ENCODE measurements at places on chromosomes 16 and 17. TPM values are rescaled to one million over a fixed set of nuclear protein-coding genes. Genes with fewer than 3 reads are reported as not detected.

GRCh38 chr17:81380131-81380530, 15.1 kb upstream of the BAHCC1 start:
- no peak for DNase-seq

- no peak for DNase-seq
Measured at GRCh38 chr17:40895106-40895730, 10.2 kb upstream of the KRT20 start.

DNA sequence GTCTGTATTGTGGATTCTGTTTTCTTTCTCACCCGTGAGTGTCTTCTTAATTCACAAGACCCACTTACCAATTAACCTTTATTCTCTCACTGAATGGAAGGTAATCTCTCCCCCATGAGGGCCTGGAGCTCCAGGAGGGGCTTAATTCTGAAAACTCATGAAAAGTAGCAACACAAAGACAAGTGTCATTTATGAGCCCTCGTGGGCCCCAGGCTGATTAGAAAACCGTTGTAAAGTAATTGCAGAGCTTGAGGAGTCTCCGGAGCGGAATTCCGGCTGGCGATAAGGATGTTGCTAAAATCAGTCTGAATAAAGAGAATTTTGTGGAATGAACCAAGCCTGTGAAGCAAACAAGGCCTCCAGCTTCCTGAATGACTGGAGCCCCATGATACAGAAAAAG, 301.5 kb downstream of the HAPSTR1 start:
- no peak for DNase-seq

- peak; percentile 79 for DNase-seq
Measured at GRCh38 chr16:85416228-85417109, 196.7 kb upstream of the GSE1 start.

- no peak for DNase-seq
Measured at GRCh38 chr17:5838661-5839300, 231.4 kb upstream of the WSCD1 start.

GRCh38 chr16:30554557-30555314, 3.4 kb downstream of the ZNF764 start:
- DNase-seq, result no peak

GRCh38 chr16:66020642-66021041, 345.8 kb upstream of the CDH5 start:
- no peak for DNase-seq

SPATA22 gene
- not detected for polyA plus RNA-seq

Measured in CD8-positive, alpha-beta memory T cell (primary cell).